Neural crest cell (in vitro differentiated cells): ENCODE measurements at places on chromosomes 13 and 19. TPM values are rescaled to one million over a fixed set of nuclear protein-coding genes. Genes with fewer than 3 reads are reported as not detected.

DNA sequence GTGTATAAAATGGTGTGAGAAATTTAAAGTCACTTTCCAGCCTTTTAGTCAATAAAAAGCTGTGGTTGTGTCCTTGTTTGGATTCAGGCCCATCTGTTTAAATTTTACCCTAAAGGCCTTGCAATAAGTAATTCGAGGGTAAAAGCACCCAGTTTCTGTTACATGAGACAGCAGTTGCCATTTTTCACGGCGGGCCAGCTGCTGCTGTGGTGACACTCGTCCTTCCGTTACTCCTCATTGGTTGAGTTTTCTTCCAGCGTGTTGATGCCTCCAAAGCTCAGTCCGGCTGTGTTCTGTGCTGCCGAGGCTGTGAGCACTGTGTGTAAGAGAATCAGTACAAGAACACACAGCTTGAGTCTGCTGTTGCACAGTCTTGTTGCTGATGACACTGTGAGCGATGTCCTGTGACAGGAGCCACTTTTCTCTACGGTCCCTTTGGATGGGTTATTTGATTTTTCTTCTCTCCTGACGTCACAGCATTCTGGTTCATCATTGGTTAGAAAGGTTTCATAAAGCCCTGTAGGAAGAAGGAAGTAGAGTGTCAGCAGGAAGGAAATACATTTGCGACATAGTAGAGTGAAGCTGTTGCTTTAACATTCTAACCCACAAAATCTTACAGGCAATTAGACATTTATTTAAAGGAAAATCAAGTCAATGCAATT is 602.5 kb upstream of the ARGLU1 start:
- DNase-seq: no peak
- no peak overlapping the region for H3K27ac ChIP-seq
- H3K36me3 ChIP-seq: no peaks in the 10 kb centered on the region

GRCh38 chr19:17319473-17320238 is 10.3 kb downstream of the DDA1 start:
- H3K4me3 ChIP-seq: no peak overlapping the region
- no peaks in the 10 kb centered on the region for H3K27me3 ChIP-seq

GRCh38 chr13:74562381-74562780 is 428.2 kb upstream of the KLF12 start:
- H3K4me3 ChIP-seq: no peak overlapping the region
- peaks cover 8% of the 10 kb centered on the region for H3K4me1 ChIP-seq
- no peaks in the 10 kb centered on the region for H3K36me3 ChIP-seq
- no peaks in the 10 kb centered on the region for H3K27me3 ChIP-seq

GRCh38 chr19:4557971-4558941 is 1.2 kb downstream of the SEMA6B start:
- H3K4me3 ChIP-seq: no peak overlapping the region
- peaks cover 7% of the 10 kb centered on the region for H3K36me3 ChIP-seq
- H3K27ac ChIP-seq: no peak overlapping the region
- peaks cover 4% of the 10 kb centered on the region for H3K4me1 ChIP-seq
- no peaks in the 10 kb centered on the region for H3K27me3 ChIP-seq

The ZNF780A gene
- 18.5 and 24.3 TPM in 2 replicates for total RNA-seq

The ATP4B gene
- not detected in 2 replicates for total RNA-seq

DNA sequence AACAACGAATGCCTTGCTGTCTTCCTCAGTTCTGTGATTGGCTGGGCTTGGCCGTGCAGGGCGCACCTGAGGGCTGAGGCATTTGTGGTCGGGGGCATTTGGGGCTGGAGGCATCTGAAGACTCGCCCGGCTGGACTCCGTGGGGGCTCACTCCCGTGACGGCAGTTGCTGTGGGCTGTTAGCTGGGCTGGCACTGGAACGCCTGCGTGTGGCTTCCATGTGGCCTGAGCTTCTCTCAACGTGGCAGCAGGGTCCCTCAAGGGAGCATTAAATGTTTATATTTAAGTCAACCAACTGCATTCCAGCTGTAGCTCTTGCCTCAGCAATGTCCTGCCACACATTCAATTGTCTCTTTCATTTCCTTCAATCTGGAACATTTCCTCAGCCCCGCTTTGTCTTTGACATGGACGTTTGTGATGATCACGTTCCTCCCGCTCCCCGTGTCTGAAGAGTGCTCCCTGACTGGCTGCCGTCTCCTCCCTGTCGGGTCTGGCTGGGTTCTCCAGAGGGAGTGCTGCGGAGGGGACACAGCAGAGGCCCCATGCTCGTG is 21.0 kb downstream of the CCDC8 start:
- H3K36me3 ChIP-seq: peaks cover 24% of the 10 kb centered on the region

DNA sequence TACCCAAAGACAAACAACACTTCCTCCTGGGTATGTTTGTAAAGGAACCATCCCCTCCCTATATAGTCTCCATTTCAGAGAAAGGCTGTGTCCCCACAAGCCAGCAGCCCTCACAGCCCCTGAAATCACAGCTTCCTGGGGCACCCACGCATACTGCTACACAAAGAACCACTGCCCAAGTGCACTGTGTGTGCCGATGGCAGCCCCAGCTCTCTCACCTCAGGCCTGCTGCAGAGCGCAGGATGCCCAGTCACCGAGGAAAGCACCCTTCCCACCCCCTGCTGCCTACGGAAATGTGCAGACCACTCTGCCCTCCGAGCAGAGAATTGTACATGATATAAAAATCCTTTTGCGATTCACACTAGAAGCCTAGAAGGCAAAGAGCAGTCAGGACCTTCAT is 39.4 kb downstream of the SOHLH2 start:
- no peak for DNase-seq
- H3K27ac ChIP-seq: peak overlapping the region; percentile 78
- no peaks in the 10 kb centered on the region for H3K36me3 ChIP-seq
- H3K4me3 ChIP-seq: no peak overlapping the region
- H3K4me1 ChIP-seq: peaks cover 8% of the 10 kb centered on the region

DNA sequence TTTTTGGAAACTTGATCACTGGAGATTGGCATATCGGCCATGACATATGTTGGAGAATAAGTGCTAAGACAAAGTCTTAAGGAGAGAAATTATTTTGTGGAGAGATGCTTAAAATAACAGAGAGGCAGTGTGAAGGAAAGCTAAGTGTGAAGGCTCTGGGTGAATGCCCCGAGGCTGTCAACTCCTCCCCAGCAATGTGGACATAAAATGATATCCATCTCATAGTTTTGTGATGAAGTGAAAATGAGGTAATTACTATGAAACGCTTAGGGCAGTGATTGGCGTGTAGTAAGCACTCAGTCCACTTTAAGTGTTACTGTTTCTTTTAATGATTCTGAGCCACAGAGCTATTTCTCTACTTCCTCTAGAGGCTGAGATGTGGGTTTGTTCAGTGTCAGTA is 195.8 kb upstream of the KLF12 start:
- H3K27ac ChIP-seq: no peak overlapping the region
- peaks cover 10% of the 10 kb centered on the region for H3K4me1 ChIP-seq
- H3K36me3 ChIP-seq: no peaks in the 10 kb centered on the region
- H3K4me3 ChIP-seq: no peak overlapping the region
- H3K27me3 ChIP-seq: no peaks in the 10 kb centered on the region

- H3K4me1 ChIP-seq: no peaks in the 10 kb centered on the region
- peaks cover 5% of the 10 kb centered on the region for H3K36me3 ChIP-seq
- H3K27ac ChIP-seq: no peak overlapping the region
- DNase-seq: no peak
Observed at GRCh38 chr13:110687736-110688135, 18.2 kb downstream of the CARS2 start.

The GNG8 gene
- not detected in 2 replicates for total RNA-seq

DNA sequence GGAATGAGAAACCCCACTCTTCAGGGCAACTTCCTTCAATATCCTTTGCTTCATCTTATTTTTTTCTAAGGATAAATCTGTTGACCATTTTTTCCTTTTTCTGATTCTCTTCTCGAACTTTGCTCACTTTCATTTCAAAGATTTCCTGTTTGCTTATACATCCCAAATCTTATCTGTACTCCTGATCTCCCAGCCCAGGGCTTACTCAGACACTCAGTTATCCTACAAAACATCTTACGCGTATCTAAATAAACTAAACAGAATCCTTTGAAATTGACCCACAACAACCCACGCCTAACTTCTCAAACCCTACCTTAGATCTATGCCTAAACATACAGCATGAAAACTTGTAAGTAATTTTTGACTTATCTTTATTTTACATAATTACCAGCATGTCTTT is 179.2 kb downstream of the ABCC4 start:
- DNase-seq: no peak
- H3K27ac ChIP-seq: no peak overlapping the region
- peaks cover 25% of the 10 kb centered on the region for H3K36me3 ChIP-seq
- H3K4me3 ChIP-seq: no peak overlapping the region
- H3K27me3 ChIP-seq: no peaks in the 10 kb centered on the region

DNA sequence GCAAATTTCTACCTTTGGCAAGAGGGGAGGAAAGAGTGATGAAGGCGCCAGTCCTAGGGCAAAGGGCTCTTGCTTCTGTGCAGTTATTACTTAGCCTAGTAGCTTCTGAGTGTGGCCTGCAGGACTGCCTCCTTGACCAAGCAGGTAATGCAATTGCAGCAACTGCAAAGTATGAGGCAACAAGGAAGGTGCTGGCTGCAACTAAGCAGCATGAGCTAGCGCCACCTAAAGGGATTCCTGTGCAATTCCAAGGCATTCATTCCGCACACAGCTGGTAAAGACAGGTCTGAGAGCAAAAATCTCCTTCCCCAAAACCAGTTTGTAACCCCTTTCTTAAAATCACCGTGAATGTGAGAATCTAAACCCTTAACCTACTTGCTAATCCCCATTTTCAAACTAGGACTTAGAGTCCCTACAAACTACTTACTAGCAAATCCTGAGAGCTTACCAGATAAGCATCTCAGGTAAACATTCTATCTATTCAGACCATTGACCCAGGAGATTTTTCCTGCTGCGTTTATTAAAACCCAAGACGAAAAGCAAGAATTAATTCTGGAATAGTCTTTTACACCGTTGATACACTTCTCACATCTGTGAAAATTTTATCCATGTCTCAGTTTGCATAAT is 62.9 kb downstream of the DCT start:
- no peak overlapping the region for H3K4me3 ChIP-seq
- peak; percentile 23 for DNase-seq
- no peaks in the 10 kb centered on the region for H3K27me3 ChIP-seq
- no peaks in the 10 kb centered on the region for H3K4me1 ChIP-seq

GRCh38 chr19:9835507-9835949 is 410 bp downstream of the PIN1 start:
- H3K4me1 ChIP-seq: peaks cover 23% of the 10 kb centered on the region
- peak overlapping the region; percentile 95 for H3K4me3 ChIP-seq
- DNase-seq: no peak
- peaks cover 3% of the 10 kb centered on the region for H3K36me3 ChIP-seq
- peak overlapping the region; percentile 69 for H3K27ac ChIP-seq

DNA sequence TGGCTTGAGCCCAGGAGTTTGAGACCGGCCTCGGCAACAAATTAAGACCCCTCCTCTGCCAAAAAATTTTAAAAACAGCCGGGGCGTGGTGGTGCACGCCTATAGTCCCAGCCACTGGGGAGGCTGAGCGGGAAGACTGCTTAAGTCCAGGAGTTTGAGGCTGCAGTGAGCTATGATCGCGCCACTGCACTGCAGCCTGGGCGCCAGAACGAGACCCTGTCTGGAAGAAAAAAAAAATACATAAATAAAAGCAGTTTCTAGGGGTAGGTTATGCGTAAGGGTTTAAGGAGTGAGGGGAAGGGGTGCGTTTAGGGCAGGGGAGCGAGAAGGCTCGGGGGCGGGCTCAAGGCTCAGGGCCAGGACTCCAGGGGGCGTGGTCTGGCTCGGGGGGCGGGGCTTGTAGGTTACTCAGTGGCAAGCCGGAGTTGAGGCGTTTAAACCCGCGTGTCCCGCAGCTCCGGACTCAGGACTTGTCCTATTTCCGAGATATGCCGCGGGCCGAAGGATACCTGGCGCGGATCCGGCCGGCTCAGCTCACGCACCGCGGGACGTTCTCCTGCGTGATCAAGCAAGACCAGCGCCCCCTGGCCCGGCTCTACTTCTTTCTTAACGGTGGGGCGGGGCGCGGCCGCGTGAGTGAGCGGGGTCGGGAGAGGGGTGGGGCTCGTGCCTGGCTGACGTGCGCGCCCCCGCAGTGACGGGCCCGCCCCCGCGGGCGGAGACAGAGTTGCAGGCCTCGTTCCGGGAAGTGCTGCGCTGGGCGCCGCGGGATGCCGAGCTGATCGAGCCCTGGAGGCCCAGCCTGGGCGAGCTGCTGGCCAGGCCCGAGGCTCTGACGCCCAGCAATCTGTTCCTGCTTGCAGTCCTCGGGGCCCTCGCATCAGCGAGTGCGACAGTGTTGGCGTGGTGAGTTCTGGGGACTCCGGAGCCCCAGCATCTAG is 10.7 kb downstream of the SPACA6 start:
- H3K27me3 ChIP-seq: peaks cover 56% of the 10 kb centered on the region
- H3K27ac ChIP-seq: peak overlapping the region; percentile 43
- peak; percentile 93 for DNase-seq

The RFPL4A gene
- total RNA-seq: not detected in 2 replicates

DNA sequence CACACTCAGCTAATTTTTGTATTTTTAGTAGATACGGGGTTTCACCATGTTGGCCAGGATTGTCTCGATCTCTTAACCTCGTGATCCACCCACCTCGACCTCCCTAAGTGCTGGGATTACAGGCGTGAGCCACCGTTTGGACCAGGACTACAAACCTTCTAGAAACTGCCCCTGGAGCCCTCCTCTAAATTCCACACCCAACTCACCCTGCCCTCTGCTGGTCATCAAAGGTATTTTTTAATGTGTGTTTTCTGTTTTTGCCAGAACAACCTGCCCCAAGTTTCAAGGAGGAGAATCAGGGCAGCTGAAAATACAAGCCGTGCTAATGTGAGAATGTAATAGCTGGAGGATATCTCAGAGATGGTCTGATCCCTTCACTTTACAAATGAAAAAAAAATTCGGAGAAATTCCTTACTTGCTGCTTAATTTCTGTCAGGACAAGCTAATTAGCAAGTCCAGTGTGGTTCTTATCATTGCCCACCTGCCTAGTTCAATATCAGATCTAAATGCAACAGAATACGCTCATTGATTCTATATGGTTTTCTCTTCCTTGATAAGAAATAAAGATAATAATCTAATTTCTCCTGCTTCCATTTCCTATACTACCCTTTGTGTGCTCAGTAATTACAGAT is 4.1 kb downstream of the ATP8A2 start:
- H3K27me3 ChIP-seq: peaks cover 50% of the 10 kb centered on the region
- peak; percentile 51 for DNase-seq
- H3K4me1 ChIP-seq: no peaks in the 10 kb centered on the region
- peak overlapping the region; percentile 76 for H3K4me3 ChIP-seq
- H3K27ac ChIP-seq: no peak overlapping the region

- peaks cover 52% of the 10 kb centered on the region for H3K4me1 ChIP-seq
- peak; percentile 51 for DNase-seq
- H3K4me3 ChIP-seq: peak overlapping the region; percentile 99
- peaks cover 2% of the 10 kb centered on the region for H3K27me3 ChIP-seq
Observed at GRCh38 chr19:19405971-19406877, 749 bp downstream of the GATAD2A start.

The EDNRB gene
- 26.8 and 27.9 TPM in 2 replicates for total RNA-seq

The CD177 gene
- total RNA-seq: not detected in 2 replicates
